ENCODE measurements at places on chromosomes 2 and 18. TPM values are rescaled to one million over a fixed set of nuclear protein-coding genes. Genes with fewer than 3 reads are reported as not detected.
A peak's percentile ranks its signal among the peaks of the same experiment; 100 is the strongest.

CFAP65 gene
- not detected for total RNA-seq

UGT1A6 gene
- total RNA-seq: 3.0 TPM

RNF25 gene
- total RNA-seq: 10.7 TPM

PPP1R1C gene
- total RNA-seq: 0.59 TPM

CHRNA1 gene
- 4.2 TPM for total RNA-seq

- DNase-seq: no peak
Measured at GRCh38 chr18:58044370-58045241, 580 bp downstream of the NEDD4L start.

- DNase-seq: peak; percentile 3
Measured at GRCh38 chr2:9378433-9379390, 44.6 kb downstream of the ITGB1BP1 start.

- DNase-seq: no peak
Measured at GRCh38 chr2:11102956-11103860, 52.1 kb upstream of the SLC66A3 start.

- DNase-seq: no peak
Measured at GRCh38 chr2:88615822-88616221, 11.4 kb downstream of the EIF2AK3 start.

- no peak for DNase-seq
Measured at GRCh38 chr2:43896906-43897305, 58.1 kb downstream of the ABCG8 start.

- DNase-seq: no peak
Measured at GRCh38 chr2:133039531-133039930, 369.5 kb upstream of the LYPD1 start.
